ENCODE measurements at places on chromosomes 5 and 9.

DNA sequence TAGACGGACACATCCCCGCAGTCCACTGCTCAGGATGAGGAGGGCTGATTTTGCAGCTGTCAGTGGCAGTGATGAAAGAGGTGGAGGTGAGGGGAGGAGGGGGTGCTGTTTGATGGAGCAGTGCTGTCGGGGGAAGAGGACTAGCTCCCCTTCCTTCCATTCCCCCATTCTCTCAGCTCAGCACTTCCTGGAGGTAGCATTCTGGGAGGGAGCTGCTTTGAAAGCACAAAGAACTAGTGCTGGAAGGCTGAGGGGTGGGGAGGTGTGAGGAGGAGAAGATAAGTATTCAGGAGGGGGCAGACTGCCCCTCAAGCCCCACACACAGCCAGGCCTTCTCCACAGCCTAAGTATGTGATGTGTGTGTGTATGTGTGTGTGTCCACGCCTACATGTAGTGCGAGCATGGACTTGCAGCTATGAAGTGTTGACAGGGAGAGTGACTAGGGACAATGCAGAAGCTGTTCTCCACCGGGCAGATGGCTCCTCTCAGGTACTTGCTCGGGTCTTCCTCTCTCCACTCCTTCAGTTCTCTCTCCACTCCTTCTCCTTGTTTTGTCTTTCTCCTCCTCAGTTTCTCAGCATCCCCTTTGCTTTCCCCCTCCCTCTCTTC, 65.5 kb upstream of the HSPA9 start:
- DNase-seq: peak; percentile 62

DNA sequence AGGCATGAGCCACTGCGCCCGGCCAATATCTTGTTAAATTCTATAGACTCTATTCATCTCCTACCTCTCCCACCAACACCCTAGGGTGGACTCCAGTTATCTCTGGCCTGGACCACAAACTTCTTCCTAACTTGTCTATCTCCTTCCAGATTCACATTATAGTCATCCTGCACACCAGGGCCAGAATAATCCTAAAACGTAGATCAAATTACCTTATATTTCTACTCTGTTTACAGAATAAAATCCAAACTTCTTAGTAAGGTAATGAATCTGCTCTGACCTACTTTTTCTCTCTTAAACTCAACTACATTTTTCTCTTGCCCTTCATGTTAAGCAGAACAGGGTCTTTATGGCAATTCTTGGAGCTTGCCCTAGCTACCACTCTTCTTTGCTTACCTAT, 6.9 kb downstream of the ELL2 start:
- DNase-seq: no peak

- DNase-seq: no peak
These were observed 81.2 kb upstream of the CCDC112 start for GRCh38 chr5:115377468-115378217.

- peak; percentile 92 for DNase-seq
These were observed 71.5 kb downstream of the DAP start for GRCh38 chr5:10689391-10690081.

- DNase-seq: no peak
These were observed 7.4 kb upstream of the CDC42SE2 start for GRCh38 chr5:131256507-131256823.

GRCh38 chr9:7298123-7298522, 501.5 kb downstream of the DMAC1 start:
- DNase-seq: no peak

DNA sequence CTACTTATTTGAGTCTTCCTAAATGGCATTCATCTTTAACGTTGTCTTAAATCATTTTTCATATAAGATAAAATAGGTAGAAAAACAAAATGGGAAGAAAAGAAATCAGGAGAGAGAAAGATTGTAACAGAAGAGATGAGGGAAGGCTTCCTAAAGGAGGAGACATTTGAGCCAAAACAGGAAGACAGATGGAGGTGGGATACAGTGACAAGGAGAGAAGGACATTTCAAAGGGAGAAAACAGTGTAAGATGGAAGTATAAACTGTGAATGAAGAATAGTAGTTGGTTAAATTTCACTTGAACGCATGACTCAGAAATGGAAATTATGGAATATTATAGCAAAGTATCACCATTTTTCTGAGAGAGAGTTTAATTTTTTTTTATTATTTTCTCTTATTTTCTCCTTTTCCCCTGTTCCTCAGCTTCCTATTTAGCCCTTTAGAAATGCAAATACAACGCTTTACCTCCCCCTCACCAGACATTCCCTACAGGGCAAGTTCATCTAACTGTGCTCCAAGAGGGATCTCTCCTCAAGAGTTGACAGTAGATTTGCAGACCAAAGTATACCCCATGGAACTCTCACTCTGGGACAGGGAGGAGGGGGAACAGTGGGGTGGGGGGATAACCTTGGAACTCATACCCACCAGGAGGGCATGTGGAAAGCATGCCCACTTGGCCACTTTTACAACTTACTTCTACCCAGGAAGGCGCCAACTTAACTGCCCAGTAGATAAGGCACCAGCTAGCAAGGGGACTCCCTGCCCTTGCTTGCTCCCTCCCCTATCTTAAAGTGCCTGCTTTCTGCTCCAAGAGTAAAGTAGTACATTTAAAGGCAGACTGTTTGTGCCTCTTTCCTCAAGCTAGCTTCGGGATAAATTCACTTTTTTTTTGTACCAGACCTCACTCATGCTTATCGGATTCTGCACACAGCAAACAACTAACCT, 304.7 kb upstream of the POU5F2 start:
- peak; percentile 59 for DNase-seq

GRCh38 chr9:698276-698675, 143.2 kb upstream of the DMRT1 start:
- DNase-seq: no peak

- DNase-seq: no peak
These were observed 161.4 kb downstream of the DOCK2 start for GRCh38 chr5:169798438-169798837.

DNA sequence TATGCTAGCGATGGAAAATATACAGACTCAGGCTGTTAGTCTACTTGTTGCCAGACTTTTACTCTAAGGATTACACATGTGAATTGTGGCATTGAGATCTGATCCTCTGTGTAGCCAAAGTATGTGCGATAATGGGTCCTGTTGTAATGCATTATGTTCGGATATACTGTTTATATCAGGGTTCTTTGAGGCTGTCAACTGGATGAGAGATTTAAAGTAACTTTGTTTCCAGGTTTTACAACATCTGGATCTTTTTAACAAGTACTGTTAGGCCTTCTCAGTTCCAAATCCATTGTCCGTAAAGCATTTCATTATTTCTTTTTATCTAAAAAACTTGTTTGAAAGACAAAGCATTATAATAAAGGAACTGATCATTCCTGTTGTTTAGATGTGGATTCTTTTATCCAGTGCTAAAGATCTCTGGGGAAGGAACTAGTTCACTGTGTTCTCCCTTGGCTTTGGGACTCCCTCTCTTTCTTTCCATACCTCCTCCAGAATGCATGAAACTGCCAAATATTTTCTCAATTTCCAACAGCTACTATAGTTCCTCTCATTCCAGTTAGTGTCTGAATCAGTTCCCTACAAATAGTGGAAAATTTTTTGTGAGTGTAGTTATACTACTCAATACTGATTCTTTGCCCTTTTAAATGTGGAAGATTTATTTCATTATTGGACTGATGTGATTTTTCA, 68.8 kb downstream of the HACD4 start:
- no peak for DNase-seq

- no peak for DNase-seq
These were observed 69.2 kb upstream of the MYO10 start for GRCh38 chr5:17005107-17005828.

GRCh38 chr5:52956915-52957747, 32.0 kb upstream of the ITGA2 start:
- no peak for DNase-seq

DNA sequence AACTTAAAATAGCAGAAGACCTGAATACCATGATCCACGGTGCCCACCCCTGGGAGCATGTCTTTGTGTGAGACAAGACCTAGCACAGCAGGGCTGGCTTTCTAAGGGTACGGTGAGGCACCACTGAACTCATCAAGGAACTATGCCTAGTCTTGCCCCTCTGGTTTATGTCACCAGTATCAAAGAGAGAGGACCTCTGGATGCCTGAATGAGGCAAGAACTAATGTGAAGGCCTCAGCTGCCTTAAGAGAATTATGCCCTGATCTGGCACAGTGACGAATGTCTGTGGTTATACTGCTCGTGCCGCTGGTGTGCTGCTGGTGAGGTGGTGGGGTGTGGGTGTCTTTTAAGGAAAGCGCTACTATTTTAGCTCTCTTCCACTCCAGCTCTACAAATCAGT, 23.0 kb downstream of the NREP start:
- DNase-seq: no peak

DNA sequence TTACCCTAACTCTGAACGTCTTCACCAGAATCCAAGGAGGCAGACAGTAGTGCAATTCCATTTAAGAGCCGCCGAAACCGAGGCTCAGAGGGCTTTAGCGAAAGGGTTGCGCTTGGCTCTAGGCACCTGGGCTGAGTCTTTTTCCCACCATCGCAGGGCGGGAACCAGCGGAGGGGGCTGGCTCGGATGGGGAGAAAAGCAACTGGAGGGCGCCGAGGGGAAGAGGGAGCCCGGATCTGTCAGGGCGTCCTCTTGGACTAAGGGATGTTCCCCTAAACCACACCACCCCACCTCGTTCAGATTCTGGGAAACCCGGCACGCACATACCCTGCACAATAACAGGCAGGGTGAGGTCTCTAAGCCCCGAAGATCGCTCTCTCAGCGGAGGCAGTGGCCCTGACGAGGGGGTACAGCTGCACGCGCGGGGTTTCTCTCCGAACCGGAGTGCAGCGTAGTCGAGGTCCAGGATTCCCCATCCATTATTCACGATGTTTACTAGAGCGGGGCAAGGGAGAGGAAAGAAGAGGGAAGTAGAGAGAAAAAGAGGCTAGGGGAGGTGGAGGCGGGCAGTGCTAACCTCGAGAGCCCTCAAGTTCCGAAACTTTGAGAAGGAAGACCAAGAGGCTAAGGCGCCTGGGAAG, 1.3 kb upstream of the POU4F3 start:
- peak; percentile 67 for DNase-seq

DNA sequence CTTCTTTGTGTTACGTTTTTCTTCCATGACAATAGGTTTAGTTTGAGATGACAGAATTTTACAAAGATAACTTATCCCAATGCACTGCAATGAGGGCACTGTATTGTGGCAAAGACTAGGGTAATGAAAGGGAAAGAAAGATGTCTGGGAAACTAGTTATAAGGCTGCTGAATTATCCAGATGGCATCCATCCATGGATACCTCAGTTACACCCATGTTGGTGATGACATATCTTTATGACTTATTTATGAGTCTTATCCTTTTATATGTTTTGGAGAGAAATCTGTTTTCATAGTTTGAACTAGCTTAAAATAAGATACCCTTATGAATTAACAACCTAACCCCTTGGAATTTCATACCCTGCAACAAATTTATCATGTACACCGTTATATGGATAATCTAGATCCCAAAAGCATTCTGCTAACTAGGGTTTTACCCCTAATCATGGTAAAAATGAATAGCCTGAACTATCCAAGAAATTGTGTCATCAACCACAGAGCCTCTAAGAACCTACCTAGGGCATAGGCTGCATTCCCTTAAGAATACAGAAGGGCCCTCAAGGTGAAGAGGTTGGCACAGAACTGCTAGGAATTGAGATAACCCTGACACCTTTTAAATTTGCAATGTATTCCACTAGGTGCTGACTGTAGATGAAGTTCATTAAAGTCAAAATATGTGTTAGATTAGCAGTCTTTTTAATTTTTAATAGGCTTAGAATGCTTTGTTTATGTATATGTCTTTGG, 49.5 kb upstream of the RORB start:
- DNase-seq: no peak

GRCh38 chr5:179836225-179837019, 15.7 kb downstream of the SQSTM1 start:
- DNase-seq: no peak

DNA sequence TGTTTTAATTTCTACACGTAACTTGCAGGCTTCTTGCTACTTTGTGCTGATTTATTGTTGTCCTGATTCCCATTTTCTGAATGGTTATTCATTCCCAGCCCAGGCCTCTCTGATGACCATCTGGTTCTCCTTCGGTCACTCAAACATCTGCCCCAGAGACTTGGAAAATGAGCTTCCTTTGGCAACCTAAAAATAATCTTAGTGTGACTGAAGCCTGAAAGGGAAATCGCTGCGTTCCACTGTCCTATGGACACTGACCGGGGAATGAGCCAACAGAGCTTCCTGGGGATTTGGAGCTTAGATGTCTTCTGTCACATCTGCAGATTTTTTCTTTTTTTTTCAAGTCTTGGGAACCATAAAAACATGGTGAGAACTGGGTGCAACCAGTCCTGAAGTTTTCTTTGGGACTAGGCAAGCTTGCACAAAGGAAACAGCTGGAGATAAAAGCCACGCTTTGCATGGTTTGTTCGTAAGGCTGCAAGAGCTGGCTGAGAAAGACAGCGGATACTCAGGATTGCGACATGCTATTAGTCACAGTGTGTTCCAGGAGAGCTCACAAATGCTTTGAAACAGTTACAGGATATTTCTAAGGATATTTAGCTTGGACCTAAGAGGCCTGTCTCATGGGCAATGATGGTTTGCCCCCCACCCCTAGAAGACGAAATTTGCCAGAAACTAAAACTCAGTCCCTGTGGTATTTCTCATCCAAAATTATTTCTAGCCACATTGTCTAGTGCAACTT, 146.2 kb downstream of the GOLPH3 start:
- DNase-seq: peak; percentile 58

GRCh38 chr9:119831309-119831708, 462.1 kb upstream of the BRINP1 start:
- no peak for DNase-seq

GRCh38 chr9:114899461-114899860, 30.9 kb downstream of the TNFSF8 start:
- no peak for DNase-seq

GRCh38 chr5:146906803-146907202, 28.2 kb upstream of the PPP2R2B start:
- DNase-seq: peak; percentile 94

GRCh38 chr5:71829206-71829605, 110.1 kb downstream of the CARTPT start:
- DNase-seq: no peak

DNA sequence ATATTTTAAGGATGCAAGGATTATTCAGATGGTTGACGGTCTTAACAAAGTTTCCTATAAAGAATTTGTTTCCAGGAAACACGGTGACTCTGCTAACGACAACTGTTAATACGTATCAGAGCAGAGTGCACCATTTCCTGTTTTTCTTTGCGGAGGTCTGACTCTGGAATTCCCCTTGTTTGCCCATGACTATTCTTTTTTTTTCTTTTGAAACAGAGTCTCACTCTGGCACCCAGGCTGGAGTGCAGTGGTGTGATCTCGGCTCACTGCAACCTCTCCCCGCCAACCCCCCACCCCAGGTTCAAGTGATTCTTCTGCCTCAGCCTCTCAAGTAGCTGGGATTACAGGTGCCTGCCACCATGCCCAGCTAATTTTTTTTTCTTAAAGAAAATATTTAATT, 115.9 kb downstream of the CDC42SE2 start:
- DNase-seq: no peak

- no peak for DNase-seq
These were observed 127.7 kb downstream of the CPLANE1 start for GRCh38 chr5:37121465-37121864.

DNA sequence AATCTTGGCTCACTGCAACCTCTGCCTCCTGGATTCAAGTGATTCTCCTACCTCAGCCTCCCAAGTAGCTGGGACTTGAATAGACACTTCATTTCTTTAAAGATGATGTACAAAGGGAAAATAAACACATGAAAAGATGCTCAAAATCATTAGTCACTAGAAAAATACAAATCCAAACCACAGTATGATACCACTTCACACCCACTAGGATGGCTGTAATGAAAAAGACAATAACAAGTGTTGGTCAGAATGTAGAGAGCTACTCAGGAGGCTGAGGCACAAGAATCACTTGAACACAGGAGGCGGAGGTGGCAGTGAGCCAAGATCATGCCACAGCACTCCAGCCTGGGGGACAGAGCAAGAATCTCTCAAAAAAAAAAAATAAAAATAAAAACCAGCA, 13.0 kb downstream of the F2RL2 start:
- no peak for DNase-seq

Data from endodermal cell (in vitro differentiated cells).